Anterior cingulate cortex (tissue), 58 donors: ENCODE measurements at places on chromosomes 7 and 10.

- no peak for DNase-seq
Observed at GRCh38 chr10:117720931-117721835, 178.6 kb downstream of the EMX2 start.

- no peak for DNase-seq
Observed at GRCh38 chr10:33801705-33802104, 467.2 kb upstream of the NRP1 start.

GRCh38 chr10:78745441-78745840 lies 323.3 kb upstream of the ZMIZ1 start:
- DNase-seq: no peak

DNA sequence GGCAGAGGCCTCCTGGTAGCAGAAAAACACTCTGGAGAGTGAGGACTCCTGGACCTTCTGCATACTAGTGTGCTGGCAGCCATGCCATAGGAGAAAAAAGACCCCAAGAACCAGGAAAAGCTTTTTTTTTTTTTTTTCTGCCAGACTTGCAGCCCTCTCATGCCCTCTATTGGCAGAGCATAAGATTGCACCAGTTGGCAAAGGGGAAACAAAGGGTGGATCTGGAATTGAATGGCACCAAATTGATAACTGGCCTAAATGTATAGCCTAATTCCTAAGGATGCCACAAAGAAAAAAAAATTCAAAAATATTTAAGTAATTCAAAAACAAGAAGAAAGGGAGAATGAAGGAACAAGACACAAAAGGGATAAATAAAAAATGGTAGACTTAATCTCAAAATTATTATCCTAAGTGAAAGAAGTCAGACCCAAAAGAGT lies 112.5 kb upstream of the GHITM start:
- no peak for DNase-seq

DNA sequence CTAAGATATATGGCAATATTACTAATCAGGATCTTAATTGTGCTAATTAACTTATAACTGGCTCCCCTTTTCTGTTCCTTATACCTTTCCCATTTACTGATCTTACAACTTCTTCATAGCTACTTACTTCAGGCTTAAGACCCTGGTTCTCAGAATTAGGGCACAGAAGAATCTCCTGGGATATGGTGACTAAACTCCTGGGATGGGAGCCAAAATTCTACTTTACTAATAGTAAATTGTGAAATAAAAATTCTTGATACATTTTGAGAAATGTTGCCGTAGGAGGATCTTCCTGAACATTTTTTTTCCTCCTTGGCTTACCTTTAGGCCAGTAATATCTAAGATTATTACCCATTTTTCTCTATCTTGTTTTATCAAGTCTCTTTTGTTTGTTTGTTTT lies 309.5 kb downstream of the ATRNL1 start:
- no peak for DNase-seq

- no peak for DNase-seq
Observed at GRCh38 chr7:111174510-111174909, 83.6 kb downstream of the LRRN3 start.

- DNase-seq: no peak
Observed at GRCh38 chr10:111076682-111077478, at the start of gene ADRA2A. ADRA2A (plus strand) TSS chr10:111077029; CDS start chr10:111077997, 968 bp downstream.

GRCh38 chr7:150835702-150836280 lies 16.5 kb upstream of the AOC1 start:
- DNase-seq: no peak

GRCh38 chr7:75716992-75717626 lies 21.6 kb downstream of the HIP1 start:
- no peak for DNase-seq

DNA sequence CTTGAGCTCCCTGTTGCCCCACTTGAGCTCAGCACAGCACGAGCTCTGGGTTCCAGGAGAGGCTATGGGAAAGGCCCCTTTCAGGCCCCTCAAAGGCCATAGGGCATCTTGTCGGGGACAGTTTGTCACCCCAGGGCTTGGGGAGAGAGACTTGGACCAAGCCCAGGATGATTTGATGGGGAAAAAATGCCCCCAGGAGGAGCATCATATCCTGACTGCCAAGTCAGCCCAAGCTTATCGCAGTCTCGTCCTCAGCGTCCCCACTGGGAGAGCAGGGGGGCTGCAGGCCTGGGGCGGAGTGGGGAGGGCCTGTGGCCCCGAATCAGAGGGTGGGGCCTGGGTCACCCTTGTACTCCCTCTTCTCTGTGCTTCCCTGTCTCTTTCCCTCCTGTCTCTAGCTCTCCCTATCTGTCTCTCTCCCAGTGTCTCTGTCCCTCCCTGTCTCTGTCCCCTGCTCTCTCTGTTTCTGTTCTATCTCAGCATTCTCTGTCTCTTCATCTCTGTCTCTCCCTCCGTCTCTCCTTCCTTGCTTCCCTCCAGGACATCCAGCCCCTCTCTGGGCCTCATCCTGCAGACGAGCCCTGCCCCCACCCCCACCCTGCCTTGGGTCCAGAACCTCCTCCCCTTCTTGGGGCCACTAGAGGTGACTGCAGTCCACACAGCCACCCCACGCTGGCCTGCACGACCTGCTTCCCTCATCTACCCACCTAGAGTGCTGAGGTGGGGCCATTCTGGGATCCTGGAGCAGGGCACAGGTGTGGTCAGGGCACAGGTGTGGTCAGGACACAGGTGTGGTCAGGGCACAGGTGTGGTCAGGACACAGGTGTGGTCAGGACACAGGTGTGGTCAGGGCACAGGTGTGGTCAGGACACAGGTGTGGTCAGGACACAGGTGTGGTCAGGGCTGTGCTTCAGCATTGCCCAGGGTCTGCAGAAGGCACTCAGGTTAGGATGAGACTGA lies 17.3 kb upstream of the GRIFIN start:
- DNase-seq: no peak

- DNase-seq: no peak
Observed at GRCh38 chr7:140060243-140060630, 2.5 kb downstream of the PARP12 start.

- DNase-seq: no peak
Observed at GRCh38 chr7:47497367-47498096, 84.4 kb downstream of the TNS3 start.

- no peak for DNase-seq
Observed at GRCh38 chr10:117135026-117135372, 3.1 kb downstream of the VAX1 start.

- DNase-seq: no peak
Observed at GRCh38 chr7:80884511-80885195, 34.2 kb downstream of the SEMA3C start.

DNA sequence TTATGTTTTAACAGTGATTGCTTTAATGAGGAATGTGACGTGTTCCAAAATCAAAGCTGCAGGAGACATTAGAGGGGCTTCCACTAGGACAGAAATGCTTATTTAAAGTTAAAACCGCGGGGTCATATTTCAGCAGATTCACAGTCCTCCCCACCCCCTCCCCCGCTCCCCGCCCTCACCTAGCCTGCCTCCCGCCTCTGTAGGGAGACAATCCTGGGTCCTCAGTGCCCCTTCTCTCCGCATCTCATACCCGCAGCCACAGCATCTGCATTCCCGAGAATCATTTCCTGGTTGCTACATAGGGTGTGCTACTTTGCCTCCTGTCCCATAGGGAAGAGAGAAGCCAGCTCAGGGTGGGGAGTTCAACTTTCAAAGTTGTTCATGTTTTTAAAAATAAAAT lies 3.1 kb upstream of the DRGX start:
- no peak for DNase-seq

DNA sequence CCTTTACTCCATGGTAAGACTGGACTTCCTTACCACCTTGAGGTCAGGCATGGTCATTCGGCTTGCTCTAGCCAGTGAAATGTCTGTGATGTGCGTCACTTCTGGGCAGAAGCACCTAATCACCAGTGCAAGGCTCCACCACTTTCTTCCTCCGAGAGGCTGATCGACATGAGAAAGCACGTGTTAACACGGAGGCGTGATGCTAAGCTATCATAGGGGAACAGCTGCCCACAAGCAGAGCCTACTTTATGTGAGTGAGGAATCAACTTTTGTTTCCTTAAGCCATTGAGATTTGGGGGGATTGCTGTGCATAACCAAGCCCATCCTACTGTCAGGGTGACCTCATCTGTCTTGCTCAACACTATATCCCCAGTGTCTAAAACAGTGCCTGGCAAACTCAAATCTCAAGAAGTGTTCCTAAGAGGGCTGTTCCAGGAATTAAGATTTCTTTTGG lies 23.1 kb upstream of the SAR1A start:
- DNase-seq: no peak

- DNase-seq: no peak
Observed at GRCh38 chr7:120171406-120171805, 101.6 kb upstream of the KCND2 start.

GRCh38 chr7:27952456-27953285 lies 212.7 kb downstream of the TAX1BP1 start:
- DNase-seq: no peak

DNA sequence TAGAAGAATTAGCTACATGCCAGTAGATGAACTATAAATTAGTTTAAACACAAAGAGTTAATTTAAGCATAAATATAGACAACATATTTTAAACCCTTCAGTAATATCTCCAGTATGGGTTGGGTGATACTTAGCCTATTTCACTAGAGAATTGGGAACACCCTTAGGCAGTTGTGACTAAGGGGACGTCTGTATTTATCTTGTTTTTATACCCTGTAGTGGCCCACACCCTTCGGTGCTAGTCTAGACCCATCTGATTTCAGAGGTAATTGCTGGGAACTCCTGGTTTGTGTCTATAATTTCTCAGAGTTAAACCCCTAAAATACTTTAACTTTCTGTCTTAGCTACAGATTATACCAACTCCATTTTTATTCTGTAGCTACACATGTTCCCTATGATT lies 11.5 kb upstream of the STEAP4 start:
- no peak for DNase-seq

DNA sequence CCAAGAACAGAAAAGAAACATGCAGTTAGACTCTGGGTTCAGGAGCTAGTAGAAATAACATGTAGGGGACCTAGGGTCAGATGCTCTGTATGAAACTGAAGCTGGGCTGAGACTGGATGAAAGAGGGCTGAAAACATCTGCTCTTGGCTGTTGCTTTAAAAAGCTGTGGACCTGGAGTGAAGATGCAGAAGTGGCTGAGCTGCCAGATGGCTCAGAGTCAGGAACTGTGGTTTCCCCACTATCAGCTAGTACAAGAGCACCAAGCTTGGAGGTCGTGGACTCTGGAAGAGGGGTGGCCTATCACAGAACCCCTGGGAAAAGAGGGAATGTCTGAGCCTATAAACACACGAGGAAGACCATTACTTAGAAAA lies 5.9 kb downstream of the ADK start:
- no peak for DNase-seq

- peak; percentile 16 for DNase-seq
Observed at GRCh38 chr10:78960316-78960800, 108.4 kb upstream of the ZMIZ1 start.

GRCh38 chr7:130938661-130939060 lies 204.7 kb upstream of the KLF14 start:
- no peak for DNase-seq

DNA sequence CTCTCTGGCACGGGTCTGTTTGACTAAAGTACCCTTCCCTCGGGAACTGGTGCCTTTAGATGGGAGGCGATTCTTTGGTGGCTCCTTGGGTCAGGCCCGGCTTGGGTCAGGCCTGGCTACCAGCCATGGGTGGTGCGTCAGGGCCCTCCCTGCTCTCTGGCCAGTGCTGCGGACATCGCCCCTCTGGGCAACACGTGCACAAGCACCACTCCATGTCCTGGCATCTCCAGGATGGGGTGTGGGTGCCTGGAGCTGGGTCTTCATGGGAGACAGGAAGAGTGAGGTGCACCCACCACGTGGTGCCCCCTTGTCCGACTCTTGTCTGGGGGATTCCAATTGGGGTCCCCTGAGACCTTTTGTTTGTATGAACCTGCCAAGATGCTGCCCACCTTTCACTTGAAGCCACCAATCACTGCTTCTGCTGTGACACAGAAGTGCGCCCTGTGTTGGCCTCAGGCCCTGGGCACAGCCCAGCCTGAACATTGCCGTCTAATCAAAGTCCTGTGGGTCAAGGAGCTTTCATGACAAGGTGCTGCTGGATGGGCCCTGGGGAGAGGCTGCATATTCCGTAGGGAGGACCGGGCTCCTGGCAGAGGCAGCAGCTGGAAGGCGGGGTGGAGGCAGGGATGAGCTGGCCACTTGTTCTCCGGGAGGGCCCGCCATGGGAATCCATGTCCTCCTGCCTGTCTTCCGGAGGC lies 11.1 kb upstream of the PWWP2B start:
- no peak for DNase-seq

GRCh38 chr7:129831424-129832058 lies 121.2 kb downstream of the UBE2H start:
- no peak for DNase-seq

GRCh38 chr7:80816806-80817205 lies 102.0 kb downstream of the SEMA3C start:
- no peak for DNase-seq

DNA sequence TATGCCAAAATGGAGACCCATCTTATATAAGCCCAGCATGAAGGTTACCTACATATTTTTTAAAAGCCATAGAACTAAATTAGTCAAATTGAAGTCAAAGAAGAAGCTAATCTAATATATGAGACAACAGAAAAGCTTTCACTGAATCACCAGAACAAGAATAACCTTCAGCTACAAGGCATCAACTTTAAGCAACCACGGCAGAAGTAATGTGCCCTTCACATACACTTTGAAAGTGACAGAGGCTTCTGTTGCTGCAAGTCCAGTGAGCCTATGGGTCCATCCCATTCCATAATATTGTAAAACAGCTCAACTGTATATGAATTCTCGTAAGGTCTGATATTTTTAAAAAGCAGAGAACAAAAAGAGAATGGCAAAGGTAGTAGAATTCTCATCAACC lies 36.5 kb downstream of the CTNNA3 start:
- no peak for DNase-seq

DNA sequence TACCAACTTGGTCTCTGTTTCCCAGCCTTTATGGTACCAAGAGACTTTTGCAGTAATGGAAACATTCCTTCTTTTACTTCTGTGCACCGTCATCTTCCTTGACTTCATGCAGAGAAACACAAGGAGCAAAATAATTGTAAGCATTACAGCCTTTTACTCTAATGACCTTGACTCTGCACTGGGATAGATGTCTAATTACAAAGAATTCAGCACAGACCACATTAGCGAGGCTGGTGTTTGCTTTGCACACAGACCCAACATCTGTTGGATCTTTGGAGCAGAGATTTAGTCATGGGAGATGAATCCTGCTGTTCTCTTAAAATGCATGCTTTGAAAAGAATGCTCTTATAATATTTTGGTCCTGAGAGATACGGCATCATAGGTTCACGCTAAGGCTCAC lies 261.6 kb downstream of the TWIST1 start:
- DNase-seq: no peak

DNA sequence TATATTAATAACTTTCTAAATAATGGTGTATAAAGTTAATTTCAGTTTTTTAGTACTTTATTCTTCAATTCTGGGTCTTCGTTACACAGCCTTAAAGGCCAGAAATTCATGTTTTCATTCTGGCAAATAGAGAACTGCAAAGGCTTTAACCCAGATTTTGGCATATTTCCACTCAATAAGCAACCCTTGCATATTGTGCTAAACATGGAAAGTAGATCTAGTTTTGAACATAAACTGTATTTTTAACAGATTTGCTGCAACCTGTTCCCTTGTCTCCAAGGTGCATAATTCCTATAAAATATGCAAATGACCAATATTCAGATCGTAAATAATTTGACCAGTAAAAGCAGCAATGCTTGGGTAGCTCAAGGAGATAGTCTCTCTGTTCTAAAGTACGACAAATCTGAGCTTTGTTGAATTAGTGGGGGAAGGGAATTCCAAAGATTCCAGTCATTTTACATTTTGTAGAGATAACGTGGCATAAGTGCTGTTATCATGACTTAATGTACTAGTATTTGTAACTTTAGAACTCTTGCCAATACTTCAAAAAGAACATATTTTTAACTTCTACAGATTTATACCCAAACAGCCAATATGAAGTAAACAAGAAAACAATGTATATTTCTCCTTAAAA lies 46.4 kb upstream of the RSBN1L start:
- no peak for DNase-seq

- DNase-seq: no peak
Observed at GRCh38 chr10:101558204-101558603, 29.9 kb downstream of the POLL start.
